Fibroblast of skin of left quadriceps (primary cell): ENCODE measurements at places on chromosomes 4 and X.

DNA sequence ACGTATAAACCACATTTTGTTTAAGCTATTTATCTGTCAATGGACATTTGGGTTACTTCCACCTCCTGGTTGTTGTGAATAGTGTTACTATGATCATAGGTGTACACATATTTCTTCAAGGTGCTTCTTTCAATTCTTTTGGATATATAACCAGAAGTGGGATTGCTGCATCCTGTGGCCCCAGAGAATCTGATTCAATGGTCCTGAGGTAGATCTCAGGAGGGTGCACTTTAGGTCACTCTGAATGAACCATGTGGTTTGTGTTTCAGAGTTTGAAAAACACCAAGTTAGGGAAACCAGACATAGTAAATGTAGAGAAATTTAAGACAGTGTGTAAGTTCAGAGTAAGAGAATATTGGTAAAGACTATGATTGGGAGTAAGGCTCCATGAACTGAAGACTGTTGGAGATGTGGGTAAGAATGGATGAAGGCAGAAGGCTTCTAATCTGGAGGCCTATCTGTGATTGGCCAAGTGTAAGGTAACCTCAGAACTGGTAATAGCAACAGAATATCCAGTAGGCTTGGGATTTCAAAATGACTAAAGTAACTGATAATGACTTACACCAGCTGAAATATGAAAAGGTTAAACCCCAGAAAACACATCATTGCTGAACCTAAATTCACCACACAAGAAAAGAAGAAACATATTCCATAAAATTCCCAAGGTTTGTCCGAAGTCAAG, 236.9 kb downstream of the CAMK2D start:
- DNase-seq = no peak

- no peak for DNase-seq
Observed at GRCh38 chr4:123352966-123353365, 43.6 kb upstream of the SPRY1 start.

DNA sequence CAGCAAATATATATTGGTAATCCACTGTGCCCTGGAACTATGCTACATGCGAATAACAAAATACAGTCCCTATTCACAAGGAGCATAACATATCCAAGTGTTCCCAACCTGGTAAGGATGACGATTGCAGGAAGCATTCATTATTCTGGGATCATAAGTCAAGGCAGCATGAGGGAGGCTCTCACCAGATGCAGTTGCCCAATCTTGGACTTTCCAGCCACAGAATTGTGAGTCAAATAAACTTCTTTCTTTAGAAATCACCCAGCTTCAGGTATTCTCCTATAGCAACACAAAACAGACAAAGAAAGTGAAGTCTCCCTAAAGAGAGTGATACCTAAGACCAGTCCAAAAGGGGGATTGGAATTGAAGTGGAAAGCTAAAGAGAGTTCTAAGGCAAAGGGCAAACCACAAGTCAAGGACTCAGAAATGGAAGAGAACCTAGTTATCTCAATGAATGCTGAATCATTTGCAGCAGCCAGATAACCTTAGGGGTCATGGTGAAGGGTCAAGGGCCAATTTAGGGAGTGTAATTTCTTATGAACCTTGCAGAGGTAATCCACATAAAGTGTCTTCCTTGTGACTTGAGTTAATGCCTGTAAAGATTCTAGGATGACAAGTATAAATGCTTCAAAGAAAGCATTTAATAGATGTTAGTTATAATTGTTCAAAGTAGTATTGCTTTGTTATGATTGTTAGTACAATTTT, 103.1 kb upstream of the PCDH7 start:
- no peak for DNase-seq

DNA sequence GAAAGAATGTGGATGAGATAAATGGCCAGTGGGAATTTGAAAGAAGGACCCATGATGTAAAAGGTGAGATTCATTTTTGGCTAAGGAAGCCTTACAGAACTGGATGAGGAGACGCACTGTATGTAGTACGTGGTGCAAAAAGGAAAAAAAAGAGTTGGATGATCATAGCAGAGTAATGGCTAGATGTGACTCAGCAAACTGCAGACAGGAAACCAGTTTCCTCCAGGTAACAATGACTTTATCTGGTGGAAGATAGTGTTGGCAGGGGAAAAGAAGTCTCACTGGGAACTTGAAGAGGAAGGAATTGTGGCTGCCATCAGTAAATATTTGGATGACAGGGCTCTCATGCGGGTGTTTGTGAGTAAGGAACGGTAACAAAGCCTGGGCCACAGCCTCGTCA, 243.2 kb downstream of the CPE start:
- DNase-seq = no peak

DNA sequence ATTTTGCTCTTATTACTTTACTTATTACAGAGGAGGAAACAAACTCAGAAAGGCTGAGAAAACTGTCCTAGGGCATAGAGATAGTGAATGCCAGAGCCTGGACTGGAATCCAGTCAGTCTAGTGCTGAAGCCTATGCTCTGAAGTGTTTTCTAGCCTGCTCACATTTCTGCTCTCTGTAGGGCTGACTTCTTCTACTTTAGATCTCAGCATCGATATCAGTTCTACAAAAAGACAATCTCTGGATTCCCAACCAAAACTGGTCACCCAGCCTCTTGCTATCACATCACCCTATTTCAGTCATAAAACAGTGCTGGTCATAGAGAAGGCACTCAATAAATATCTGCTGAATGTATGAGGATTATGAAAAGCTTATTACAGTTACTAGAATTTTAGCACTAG, 87.2 kb downstream of the FAM13A start:
- DNase-seq = no peak

GRCh38 chr4:18106620-18107019, 85.1 kb upstream of the LCORL start:
- DNase-seq = no peak

- DNase-seq = no peak
Observed at GRCh38 chrX:28584025-28584424, 3.2 kb upstream of the IL1RAPL1 start.

GRCh38 chr4:107683873-107684272, 36.2 kb downstream of the PAPSS1 start:
- DNase-seq = no peak

GRCh38 chr4:6331018-6331417, 61.4 kb downstream of the WFS1 start:
- no peak for DNase-seq

DNA sequence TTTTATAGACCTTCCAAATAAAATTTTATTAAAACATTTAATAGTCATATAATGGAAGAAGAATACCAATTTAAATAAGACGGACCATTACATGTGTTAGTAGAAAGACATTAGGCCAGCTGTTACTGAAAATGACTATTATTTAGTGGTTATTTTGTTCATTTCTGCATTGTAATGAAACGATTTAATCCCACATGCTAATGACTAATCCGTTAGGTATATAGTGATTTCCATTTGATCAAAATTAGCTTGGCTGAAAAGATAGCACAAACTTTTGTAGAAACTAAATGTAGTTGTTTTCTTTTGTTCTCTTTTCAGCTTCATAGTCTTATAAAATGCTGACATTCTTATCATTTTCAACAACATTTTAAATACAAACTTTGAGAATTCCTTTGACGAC, 556.1 kb upstream of the TENM3 start:
- DNase-seq = no peak

DNA sequence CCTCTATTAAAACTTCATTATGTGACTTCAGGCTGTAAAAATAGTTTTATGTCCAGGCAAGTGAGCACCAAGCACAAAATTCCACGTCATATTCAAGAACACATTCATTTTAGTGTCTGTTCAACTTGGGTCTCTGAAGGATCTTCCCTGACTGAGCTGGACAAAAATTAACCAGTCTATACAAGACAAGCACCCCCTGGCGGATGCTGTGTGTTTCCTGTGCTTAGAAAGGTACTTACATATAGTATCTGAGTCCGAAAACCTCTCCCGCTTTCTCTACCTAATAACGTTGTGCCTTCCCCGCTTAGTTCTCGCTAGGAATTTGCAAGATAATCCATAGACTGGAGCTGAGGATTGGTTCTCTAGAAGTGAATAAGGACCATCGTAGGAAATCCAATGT, 2214.5 kb upstream of the TENM3 start:
- DNase-seq = peak; percentile 17

DNA sequence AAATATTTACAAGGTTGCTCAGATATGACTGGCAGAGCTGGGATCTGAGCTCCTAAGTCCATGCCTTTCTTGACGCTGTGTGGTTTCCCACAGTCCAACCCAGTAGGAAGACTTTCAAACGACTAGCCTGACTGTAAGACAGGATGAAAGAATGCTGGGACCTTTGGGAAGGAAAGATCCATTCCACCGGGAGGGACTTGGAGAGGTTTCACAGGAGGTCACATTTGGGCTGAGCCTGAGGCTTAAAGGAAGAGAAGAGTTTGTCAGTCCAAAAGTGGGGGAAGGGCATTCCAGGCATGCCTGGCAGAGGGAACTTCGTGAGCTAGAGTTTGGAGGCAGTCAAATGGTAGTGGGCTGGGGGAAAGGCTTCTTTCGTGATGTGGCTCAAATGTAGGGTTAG, 1.5 kb downstream of the STARD8 start:
- no peak for DNase-seq

- DNase-seq = no peak
Observed at GRCh38 chrX:153491918-153492317, 2.9 kb upstream of the BGN start.
